ENCODE measurements at places on chromosomes 1 and 21. TPM values are rescaled to one million over a fixed set of nuclear protein-coding genes. Genes with fewer than 3 reads are reported as not detected.
A peak's percentile ranks its signal among the peaks of the same experiment; 100 is the strongest.

- H3K4me3 ChIP-seq = peak overlapping the region; percentile 85
- no peaks in the 10 kb centered on the region for H3K27me3 ChIP-seq
- no peaks in the 10 kb centered on the region for H3K4me1 ChIP-seq
- no peak for DNase-seq
- H3K36me3 ChIP-seq = no peaks in the 10 kb centered on the region
These were observed 59.2 kb upstream of the MORC3 start for GRCh38 chr21:36260802-36261201.

GRCh38 chr1:109214695-109215623 is 1.2 kb downstream of the SARS1 start:
- DNase-seq = peak; percentile 89
- H3K36me3 ChIP-seq = peaks cover 13% of the 10 kb centered on the region
- H3K27me3 ChIP-seq = no peaks in the 10 kb centered on the region
- H3K4me1 ChIP-seq = peaks cover 9% of the 10 kb centered on the region
- H3K27ac ChIP-seq = peak overlapping the region; percentile 94
- peak overlapping the region; percentile 93 for H3K4me3 ChIP-seq

GRCh38 chr1:86971778-86972177 is 57.3 kb downstream of the HS2ST1 start:
- no peaks in the 10 kb centered on the region for H3K36me3 ChIP-seq
- no peaks in the 10 kb centered on the region for H3K27me3 ChIP-seq
- H3K27ac ChIP-seq = no peak overlapping the region
- no peak overlapping the region for H3K4me3 ChIP-seq
- H3K4me1 ChIP-seq = no peaks in the 10 kb centered on the region

The LRRC71 gene
- not detected for total RNA-seq
